Hepatocyte (in vitro differentiated cells): ENCODE measurements at places on chromosomes 13 and 19. TPM values are rescaled to one million over a fixed set of nuclear protein-coding genes. Genes with fewer than 3 reads are reported as not detected.

GRCh38 chr13:21913010-21913409, 242.1 kb downstream of the FGF9 start:
- DNase-seq = no peak

GRCh38 chr19:51257471-51257870, 6.6 kb downstream of the SIGLECL1 start:
- DNase-seq = no peak

DNA sequence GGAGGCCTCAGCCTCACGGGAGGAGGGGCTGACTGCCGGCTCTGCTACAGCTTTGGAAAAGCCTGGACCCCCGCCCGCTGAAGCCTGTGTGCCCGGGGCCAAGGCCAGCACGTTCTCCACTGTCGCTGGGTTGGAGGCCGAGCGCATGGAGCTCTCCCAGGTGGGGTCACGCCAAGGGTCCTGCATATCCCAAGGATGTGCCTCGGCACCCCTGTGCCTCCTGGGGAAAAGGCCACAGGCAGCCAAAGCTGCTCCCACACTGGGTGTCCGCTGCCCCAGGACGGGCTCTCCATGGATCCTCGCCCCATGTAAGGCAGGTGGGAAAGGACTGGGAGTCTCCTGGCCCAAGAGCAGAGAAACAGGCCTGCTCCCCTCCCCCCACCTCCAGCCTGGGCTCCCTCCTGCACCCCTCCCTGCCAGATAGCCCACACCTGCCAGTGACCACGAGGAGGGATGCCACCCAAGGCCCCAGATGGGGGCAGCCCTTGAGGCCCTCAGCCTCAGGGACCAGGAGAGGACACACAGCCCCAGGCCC, 64.0 kb downstream of the MLLT1 start:
- no peak for DNase-seq

The WDR62 gene
- 1.8 and 2.1 TPM in 2 replicates for total RNA-seq

The SLC10A2 gene
- total RNA-seq = 1.8 and 2.6 TPM in 2 replicates
